ENCODE measurements at places on chromosomes 6 and 20. TPM values are rescaled to one million over a fixed set of nuclear protein-coding genes. Genes with fewer than 3 reads are reported as not detected.

Gene PKIB
- 172 TPM for total RNA-seq

Gene TSPO2
- not detected for total RNA-seq

Gene SMLR1
- 28.9 TPM for total RNA-seq

Gene CRIP3
- 0.80 TPM for total RNA-seq

Gene GMPR
- 6.1 TPM for total RNA-seq
